ENCODE measurements at places on chromosomes 12 and 14. TPM values are rescaled to one million over a fixed set of nuclear protein-coding genes. Genes with fewer than 3 reads are reported as not detected.

Gene ERBB3
- total RNA-seq: 2.8 TPM

Gene IL23A
- total RNA-seq: not detected

Gene CCER1
- total RNA-seq: not detected

Gene SLC2A14
- total RNA-seq: not detected

- DNase-seq: no peak
Observed at GRCh38 chr14:89232265-89233070, 184.6 kb downstream of the FOXN3 start.

DNA sequence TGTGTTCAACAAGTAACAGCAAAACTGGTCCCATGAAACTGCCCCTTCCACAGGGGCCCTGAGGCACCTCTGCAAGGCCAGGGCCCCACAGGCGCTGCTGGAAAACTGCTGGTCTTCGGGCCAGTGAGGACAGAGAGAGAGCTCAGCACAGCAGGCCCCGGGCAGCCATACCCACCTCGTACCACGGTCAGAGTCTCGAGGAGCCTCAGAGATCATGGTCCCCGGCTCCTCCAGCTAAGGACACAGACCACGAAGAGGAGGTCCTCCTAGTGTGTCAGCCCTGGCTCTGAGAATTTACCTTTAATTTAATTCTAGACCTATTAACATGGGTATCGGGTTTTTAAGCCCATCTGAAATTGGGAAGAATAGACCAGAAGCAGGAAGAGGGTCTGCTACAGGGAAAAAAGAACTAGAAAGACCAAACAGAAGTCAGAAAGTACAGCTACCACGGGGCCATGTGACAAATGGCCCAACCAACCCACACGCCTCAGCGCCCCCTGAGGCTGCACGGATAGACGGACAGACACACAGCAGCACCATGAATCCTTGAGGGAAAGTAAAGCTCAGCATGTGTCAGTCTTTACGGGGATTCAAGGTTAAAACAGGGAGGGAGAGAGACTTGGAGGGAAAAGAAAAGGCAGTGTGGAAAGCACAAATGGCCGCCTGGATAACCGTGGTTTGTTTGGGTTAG is 22.9 kb downstream of the ANKRD9 start:
- no peak for DNase-seq

Gene LAG3
- total RNA-seq: 0.24 TPM

DNA sequence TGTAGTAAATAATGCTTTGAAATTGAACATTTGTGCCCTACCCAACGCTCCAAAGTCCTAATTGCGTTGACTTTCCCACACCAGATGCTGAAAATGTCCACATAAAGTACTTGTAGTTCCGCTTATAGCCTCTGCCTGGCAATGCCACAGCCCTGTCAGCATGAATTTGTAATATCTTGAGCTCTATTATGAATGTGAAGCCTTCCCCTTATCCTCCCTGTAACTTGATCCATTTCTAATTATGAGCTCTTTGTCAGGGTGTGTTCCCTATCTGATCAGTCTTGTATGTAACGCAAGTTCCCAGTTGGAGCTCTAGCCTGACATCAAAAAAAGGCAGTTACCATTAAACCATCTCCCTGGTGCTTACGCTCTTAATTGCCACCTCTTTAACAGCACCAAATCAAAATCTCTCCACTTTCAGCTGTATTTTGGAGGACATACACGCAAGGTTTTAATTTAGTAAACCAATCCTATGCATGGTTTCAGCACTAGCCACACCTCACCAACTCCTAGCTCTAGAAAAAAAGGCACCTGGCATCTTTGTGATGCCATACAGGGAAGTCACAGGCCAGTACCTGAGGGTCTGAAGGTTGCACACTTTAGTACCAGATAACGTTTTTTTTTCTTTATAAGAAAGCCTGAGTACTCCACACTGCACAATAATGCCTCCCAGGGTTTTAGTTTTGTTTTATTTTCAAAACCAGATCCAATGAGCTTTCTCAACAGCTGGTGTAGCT is 69.3 kb downstream of the EEA1 start:
- DNase-seq: no peak

Gene NTS
- total RNA-seq: not detected

- DNase-seq: no peak
Observed at GRCh38 chr12:128383357-128383937, 116.5 kb downstream of the TMEM132C start.

DNA sequence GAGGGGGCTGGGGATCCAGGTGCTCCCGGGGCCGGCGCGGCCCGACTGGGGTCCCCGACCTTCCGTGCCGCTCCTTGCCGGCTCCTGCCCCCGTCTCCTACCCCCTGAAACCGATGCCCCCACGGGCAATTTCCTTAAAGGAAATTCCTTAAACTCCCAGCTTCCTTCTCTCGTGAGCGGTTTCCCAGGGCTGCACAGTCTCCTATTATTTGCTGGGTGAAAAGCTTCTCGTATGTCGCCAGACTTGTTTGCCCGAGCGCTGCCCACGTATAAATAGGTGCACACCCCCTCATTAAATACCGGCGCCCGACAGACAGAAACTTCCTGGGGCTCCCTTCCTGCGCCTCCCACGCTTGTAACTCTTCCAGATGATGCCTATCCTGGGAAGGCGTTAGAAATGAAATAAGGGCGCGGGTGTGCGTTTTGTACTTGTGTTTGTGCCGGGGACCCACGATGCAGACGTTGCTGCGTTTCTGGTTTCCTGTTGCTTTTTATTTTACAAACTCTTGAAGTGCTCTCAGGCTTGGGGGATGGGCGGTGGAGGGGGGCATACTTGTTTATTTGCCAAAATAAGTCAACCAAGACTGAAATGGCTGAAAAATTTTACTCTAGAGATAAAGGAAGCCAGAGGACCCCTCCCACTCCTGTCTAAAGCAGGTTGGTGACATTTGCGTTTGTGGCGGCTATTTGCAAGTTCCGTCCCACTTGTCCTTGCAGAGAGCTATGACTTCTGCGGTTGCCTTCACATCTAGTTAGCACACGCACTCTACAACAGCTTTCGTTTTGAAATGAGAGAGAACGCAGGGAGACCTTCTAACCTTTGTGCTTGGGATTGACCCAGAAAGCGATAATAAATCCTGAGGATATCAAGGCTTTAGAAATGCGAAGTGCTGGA is 1.0 kb downstream of the HIP1R start:
- no peak for DNase-seq

DNA sequence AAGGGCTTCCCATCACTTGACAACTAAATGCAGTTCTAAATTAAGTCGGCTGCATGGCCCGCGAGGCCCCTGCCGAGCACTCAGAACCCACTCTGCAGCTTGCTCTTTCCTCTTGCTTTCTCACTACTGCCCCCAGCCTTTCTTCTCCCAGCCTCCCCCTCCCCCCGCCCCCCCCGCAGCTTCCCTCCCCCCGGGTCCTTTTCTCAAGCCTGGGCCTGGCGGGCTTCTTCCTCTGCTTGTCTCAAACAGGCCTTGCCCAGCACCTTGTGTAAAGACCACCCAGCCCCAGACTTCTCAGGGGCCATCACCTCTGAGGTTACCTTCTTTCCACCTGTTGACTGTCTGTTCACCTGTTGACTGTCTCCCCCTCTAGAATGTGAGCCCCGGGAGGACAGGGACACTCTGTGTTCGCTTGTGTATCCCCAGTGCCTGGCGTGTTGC is 1.1 kb downstream of the CYP46A1 start:
- DNase-seq: no peak

Gene KRT74
- total RNA-seq: not detected

Gene KLRF1
- 0.24 TPM for total RNA-seq

- no peak for DNase-seq
Observed at GRCh38 chr12:10018386-10018785, 8.0 kb downstream of the CLEC12B start.

Gene KRT2
- total RNA-seq: not detected

DNA sequence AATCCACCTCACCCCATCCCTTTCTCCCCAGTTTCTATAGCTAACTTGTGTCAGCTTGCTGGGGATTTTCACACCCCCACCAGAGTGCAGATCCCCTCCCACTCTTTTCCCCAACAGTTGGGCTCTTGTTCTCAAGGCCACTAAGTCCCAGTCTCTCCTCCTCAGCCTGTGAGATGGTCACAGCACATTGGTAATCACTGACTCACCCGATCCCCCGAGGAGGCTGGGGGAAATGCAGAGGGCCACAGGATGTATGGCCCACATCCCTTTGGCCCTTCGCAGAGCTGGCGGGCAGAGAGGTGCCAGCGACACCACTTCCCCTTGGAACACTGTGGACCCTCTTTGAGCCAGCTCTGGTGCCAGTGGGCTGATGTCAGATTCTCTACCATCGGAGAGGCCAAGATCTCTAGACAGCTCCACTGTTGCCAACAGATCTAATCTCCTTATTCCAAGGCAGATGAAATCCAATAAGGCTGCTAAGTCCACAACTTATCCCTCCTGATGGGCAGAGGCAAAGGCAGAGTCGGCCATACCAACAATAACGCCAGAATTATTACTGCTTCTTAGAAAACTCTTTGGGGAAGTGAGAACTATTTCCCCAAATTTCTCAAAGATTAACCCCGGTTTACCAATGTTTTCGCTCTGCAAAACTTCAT is 1.6 kb downstream of the FMNL3 start:
- DNase-seq: peak; percentile 74

Gene C12orf43
- total RNA-seq: 8.2 TPM

- DNase-seq: no peak
Observed at GRCh38 chr12:29147731-29148595, 1.1 kb upstream of the FAR2 start.

DNA sequence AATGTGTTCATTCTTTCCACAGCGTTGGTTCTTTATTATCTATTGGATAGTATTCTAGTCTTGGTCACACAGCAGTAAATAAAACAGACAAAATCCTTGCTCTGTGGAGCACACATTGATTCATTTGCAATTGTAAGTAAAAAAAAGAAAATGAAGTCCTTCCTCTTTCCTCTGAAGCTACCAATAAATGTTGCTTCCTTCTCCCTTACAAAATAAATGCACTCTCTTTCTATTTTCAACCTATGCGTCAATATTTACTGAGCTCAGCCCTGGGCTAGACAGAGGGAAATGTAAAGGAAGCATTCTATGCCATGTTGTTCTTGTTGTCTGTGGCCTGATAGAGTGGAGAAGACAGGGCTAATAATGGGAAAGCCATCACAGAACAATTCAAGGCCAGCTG is 2.9 kb downstream of the ABHD12B start:
- no peak for DNase-seq

Gene CCNB1IP1
- 41.0 TPM for total RNA-seq

Gene KRT75
- not detected for total RNA-seq

- no peak for DNase-seq
Observed at GRCh38 chr12:31491841-31492598, 98.9 kb downstream of the DENND5B start.

GRCh38 chr12:120370343-120371243 is 1.6 kb upstream of the MSI1 start:
- no peak for DNase-seq

DNA sequence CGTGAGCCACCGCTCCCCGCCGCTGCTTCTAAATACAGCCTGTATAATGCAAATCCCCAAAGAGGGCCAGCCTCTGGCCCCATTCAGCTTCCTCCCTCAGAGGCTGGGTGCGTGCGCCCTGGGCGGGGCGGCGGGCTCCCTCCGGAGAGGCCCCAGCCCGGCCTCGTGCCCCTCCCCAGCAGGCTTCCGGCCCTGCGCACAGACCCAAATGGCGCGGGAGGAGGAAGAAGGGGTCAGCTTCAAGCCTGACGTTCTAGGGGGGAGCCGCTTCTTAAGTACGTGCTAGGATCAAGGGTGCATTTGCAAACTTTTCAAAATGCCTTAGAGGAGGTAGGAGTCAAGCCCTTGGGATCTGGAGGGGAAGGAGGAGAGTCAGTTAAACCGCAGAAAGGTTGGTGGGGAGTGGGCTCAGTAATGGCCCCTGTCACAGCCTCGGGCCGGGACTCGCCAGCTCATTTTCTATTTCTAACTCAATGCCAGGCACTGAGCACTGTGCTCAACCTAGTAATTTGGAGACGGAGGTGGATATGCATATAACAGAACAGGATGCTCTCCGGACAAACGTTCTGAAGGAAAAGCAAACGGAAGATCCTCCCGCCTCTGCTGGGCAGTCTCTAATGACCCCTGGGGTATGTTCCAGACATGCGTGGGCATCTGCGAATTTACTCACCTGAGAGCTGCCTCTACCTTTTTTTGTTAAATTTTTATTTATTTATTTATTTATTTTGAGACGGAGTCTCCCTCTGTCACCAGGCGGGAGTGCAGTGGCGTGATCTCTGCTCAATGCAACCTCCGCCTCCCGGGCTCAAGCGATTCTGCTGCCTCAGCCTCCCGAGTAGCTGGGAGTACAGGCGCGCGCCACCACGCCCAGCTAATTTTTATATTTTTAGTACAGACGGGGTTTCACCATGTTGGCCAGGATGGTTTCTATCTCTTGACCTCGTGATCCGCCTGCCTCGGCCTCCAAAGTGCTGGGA is 32.3 kb downstream of the NINJ2 start:
- DNase-seq: peak; percentile 90

DNA sequence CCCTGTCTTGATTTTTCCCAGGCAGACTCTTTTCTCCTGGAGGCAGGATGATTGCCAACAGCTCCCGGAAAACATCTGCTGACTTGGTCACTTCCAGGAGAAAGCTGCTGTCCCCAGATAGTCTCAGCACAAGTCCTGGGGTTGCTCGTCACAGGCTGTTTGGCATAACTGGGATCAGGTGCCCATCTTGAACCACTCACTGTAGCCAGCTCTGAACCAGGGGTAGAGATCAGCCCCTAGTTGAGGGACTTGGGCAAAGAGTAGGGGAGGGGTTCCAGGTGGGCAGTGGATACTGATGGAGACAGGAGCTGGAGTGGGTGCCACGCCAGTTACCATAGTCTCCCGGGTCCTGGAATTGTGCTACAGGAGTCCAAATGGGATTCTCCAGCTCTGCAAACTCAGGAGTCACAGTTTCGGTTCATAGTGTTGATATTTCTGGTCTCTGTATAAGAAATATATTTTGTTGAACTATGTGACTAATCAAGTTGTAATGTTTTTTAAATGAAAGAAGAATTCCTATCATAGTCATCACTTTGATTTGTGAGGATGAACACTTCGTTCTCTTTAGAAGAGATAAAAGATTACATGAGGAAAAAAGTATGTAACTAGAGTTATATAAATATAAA is 1154.5 kb downstream of the AACS start:
- no peak for DNase-seq

Gene TEX52
- total RNA-seq: not detected

DNA sequence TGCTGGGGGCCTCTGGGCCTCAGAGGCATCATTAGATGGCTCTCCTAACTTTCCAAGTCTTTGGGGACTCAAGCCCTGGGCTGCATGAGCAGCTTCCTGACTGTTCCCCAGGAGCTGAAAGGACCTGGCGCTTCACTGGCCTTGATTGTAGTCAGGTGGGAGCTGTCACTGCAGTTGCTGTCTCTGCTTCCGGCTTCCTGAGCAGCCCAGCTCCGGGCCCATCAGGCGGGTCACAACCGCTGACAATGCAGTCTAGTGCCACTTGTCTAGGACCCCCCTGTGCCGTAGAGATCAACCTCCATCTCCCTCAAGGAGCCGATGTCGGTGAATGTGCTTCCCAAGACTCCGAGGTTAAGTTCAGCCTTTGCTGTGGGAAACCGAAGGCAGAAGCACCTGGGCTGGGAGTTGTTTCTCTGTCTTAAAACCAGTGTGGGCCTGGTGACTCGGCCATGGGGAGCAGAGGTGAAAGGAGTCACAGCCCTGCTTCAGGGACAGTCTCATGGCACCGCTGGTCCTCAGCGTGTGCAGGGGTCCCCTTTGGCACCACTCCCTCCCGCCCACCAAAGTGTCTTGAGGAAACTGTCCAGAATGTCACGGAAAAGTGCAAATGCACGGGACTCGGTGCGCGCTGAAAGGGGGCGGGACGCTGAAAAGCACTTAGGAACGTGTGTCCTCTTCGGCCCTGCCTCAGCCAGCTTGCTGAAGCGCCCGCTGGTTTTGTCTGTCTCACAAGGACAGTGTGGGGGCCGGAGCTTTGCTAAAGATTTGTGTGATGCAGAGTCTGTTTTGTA is 44.8 kb downstream of the PRIMA1 start:
- peak; percentile 70 for DNase-seq

Gene CLEC6A
- not detected for total RNA-seq

Measured in Right ventricle myocardium inferior (tissue), 1 donor.